Right cardiac atrium (tissue), 5 donors: ENCODE measurements at places on chromosomes 6 and 20. TPM values are rescaled to one million over a fixed set of nuclear protein-coding genes. Genes with fewer than 3 reads are reported as not detected.

Gene SLC44A4
- total RNA-seq: not detected

Gene KCNG1
- 0.65 TPM for total RNA-seq

Gene NR2E1
- not detected for total RNA-seq

Gene CRYBG1
- total RNA-seq: 0.94 TPM

DNA sequence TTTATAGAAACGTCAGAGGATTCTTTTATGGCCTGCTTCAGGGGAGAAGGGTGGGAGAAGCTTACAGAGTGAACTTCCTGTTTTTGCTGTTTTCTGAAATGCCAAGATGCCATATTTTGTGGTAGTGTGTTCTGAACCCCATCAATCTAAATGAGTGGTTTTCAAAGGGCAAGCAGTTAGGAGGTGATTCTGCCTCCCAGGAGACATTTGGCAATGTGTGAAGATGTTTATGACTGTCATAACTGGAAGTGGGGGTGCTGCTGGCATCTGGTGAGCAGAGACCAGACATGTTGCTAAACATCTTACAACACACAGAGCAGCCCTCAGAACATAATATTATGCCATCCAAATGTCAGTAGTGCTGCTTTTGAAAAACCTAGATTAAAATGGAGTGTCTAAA is 6.0 kb upstream of the PRL start:
- DNase-seq: no peak

- no peak for DNase-seq
These were observed 50.6 kb downstream of the MAFB start for GRCh38 chr20:40638414-40638813.

- DNase-seq: no peak
These were observed 2.9 kb upstream of the SPINT3 start for GRCh38 chr20:45518282-45518681.

GRCh38 chr20:14688005-14688404 is 350.6 kb upstream of the FLRT3 start:
- no peak for DNase-seq

Gene ADGRF1
- not detected for total RNA-seq

Gene KHDC1L
- not detected for total RNA-seq

DNA sequence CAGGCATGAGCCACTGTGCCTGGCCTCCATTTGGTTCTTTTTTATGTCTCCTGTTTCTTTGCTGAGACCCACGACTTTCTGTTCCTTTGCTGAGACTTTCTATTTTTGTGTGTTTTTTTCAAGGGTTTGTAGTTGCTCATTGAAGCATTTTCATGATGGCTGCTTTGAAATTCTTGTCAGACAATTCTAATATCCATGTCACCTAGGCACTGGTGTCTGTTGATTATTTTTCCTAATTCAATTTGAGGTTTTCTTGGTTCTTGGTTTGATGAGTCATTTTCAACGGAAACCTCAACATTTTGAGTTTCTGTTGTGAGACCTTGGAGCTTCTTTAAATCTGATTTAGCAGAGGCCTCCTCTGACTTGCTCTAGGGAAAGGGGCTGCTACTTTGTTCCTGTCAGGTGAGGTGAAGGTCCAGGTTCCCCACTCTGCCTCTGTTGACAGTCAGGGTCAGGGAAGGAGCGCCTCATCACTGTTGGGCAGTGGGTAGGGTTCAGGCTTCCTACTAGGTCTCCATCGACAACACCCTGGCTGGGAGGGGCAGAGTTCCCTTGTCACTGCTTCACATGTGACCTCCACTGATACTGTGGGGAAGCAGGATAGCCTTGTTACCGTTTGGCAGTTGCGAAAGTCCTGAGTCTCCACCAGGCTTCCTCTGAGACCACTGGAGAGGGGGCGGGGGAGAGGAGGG is 67.2 kb upstream of the RNF24 start:
- DNase-seq: peak; percentile 75

DNA sequence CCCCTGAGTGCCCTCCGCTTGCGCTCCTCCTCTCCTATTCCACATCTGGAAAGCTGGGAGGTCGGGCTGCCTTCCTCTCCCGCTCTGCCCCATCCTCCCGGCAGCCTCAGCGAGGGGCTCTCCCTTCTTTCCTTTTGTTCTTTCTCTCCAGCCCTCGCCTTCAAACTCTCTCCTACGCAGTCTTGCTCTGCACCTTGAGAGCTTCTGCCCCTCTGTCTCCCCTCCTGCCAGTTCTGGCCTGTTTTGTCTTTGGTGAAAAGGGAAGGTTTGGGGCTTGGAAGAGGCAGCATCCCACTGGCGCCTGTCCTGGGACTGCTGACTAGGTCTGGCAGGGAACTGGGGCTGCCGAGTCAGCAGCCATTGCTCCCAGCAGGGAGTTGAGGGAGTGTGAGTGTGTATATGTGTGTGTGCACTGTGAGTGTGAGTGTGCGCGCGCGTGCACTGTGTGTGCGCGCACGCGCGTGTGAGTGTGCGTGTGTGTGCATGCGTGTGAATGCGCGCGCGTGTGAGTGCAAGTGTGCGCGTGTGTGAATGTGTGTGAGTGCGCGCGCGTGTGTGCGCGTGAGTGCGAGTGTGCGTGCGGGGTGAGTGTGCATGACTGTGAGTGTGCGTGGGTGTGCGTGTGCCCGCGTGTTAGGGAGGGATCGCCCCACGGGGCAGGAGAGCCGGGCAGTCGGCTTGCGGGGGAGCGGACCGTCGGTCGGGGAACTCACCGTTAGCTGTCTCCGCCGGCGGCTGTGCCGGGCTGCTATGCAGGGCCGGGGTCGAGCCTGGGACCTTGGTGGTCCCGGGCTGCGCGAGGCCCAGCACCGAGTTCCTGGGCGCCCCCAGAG is 523 bp downstream of the CPXM1 start:
- no peak for DNase-seq
